Left ventricle myocardium inferior (tissue), 1 donor: ENCODE measurements at places on chromosomes 6 and 20. TPM values are rescaled to one million over a fixed set of nuclear protein-coding genes. Genes with fewer than 3 reads are reported as not detected.

TNF gene
- total RNA-seq = 0.47 TPM

EHMT2 gene
- 15.6 TPM for total RNA-seq

C6orf132 gene
- 1.4 TPM for total RNA-seq

TNFAIP3 gene
- 7.0 TPM for total RNA-seq

HTR1E gene
- total RNA-seq = not detected

ENPP3 gene
- 0.14 TPM for total RNA-seq

ITPR3 gene
- total RNA-seq = 5.6 TPM

RIMS1 gene
- 0.93 TPM for total RNA-seq

TUBB2A gene
- total RNA-seq = 13.9 TPM

SLC4A11 gene
- total RNA-seq = 0.11 TPM

MAS1 gene
- not detected for total RNA-seq

MOXD1 gene
- 3.4 TPM for total RNA-seq

ZSCAN31 gene
- 8.0 TPM for total RNA-seq

ZBTB12 gene
- total RNA-seq = 3.5 TPM

MAFB gene
- total RNA-seq = 10.2 TPM

DNA sequence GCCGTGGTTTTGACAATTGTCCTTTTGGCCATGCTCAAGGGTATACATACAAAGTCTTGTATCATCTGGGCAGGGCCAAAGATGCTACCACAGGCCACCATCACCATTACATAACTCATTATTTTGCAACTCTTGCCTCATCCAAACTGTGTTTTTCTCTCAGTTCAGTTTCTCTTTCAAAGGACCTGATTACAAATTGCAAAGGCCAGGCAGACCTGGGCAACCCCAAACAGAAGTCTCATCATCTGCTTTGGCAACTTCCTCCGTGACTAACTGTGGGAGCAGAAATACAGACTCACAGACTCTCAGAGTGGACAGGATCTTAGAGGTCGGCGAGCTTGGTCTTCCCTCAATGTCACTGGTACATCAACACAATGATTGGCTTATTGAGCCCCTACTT lies 117.8 kb upstream of the NEDD9 start:
- DNase-seq = no peak

GRCh38 chr20:59147586-59147985 lies 16.0 kb upstream of the ZNF831 start:
- DNase-seq = no peak

GRCh38 chr20:56212091-56212490 lies 36.4 kb upstream of the MC3R start:
- no peak for DNase-seq

- no peak for DNase-seq
Observed at GRCh38 chr20:62321521-62321948, 18.7 kb downstream of the ADRM1 start.

- DNase-seq = no peak
Observed at GRCh38 chr6:107786709-107787588, 37.2 kb downstream of the SCML4 start.

DNA sequence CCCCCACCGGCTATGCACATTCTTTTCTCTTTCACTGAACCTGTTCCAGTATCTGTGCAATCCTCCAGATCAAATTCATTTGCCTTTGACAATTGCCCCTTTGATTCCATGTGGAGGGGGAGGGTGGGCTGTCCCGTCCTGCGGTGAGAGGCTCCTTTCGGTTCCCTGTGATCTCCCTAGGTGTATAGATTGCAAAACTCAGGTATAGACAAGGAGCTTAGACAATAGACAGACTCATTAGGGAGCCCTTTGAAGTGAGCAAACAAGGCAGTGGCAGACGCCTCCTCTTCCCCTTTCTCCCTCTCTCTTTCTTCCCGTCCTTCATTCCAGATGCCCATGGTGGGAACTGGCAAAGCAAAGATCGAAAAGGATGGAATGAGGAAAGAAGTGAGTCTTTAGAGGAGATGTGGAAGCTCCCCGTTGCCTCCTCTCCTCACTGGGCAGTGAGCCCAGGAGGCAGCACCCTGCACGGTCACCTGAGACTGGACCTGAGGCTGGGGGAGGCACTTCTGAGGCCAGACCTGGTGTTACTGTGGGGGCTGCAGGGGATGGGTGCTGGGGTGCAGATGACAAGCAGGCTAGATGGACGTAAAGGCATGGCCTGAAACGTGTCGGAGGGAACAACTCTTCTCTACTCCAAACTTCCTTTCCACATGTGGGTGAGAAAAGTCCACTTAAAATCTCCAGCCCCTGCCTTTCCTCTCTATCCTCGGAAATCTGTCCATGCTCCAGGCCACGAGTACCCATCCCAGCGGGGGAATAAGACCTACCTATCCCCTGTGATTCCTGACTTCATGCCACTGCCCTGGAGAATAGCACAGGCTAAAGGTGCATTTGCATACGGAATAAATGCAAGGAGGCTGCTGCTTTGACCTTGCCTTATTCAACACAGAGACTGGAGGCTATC lies 256.6 kb upstream of the FOXQ1 start:
- DNase-seq = no peak

GRCh38 chr20:24968278-24968800 lies 19.3 kb downstream of the CST7 start:
- no peak for DNase-seq

GRCh38 chr20:24942679-24943078 lies 6.4 kb upstream of the CST7 start:
- no peak for DNase-seq

DNA sequence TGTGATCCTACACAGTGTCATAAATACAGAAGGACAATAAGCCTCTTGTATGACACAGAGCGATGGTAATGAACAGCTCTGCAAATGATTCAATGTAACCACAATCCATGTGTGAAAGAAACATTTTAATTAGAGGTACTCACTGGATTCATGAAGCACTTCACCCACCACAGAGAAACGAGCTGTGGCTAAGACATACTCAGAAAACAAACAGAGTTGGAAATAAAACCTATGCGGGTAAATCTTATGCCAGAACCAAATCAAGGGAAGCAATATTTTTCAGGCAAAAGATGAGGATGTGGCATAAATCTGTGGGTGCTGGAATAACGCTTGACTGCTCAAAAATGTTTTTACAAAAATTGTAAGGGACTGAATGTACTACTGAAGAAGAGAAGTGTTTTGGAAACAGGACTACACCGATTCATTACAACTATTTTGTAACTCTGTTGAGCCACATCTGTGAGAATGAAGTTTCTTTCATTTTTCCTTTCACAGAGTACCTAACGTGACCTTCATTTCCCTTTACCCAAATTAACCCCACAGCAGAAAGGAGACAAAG lies 112.1 kb downstream of the WDR27 start:
- DNase-seq = no peak

DNA sequence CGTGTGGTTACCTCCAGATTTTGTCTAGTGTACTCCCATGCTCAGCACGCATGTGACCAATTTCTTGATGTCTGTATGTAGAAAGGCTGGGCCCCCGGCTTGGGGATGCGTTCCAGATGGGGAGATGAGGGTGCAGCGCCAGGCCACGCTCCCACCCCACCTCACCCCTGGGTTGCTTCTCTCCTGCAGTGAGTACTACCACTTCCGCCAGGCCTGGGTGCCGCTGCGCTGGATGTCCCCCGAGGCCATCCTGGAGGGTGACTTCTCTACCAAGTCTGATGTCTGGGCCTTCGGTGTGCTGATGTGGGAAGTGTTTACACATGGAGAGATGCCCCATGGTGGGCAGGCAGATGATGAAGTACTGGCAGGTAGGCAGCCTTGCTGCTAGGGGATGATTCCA lies 11.5 kb upstream of the SRF start:
- DNase-seq = no peak

DNA sequence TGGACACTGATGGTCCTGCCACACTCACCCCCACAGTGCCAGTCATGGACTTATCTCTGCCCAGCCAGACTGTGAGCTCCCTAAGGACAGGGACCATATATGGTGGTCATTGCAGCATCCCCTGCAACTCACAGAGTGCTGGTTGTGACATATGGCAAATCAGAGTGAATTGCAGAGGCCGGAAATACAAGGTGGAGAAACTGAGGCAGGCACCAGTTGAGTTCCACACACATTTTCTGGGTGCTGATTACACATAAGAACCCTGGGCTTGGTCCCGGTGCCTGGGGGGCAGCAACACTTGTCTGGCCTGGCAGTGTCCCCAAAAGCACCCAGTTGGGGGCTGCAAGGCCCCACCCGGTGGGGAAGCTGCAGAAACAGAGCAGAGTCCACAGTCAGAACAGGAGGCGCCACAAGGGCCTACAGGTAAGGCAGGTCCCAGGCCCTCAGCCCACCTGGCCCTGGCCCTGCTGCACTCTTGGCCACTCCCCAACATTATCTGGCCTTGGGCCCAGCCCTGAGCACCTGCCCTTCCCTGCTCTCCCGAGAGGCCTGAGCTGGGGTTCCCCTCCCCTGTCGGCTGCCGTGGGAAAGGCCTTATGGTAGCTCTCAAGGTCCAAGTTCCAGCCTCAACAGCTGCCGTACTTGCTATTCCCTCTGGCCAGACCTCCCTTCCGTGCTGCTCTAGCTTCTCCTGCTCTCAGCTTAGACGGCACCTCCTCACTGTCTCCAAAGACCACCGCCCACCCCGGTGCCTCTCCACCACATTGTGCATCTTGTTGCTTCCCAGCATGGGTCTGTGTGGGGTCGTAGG lies 140.8 kb upstream of the PTPN1 start:
- no peak for DNase-seq

DNA sequence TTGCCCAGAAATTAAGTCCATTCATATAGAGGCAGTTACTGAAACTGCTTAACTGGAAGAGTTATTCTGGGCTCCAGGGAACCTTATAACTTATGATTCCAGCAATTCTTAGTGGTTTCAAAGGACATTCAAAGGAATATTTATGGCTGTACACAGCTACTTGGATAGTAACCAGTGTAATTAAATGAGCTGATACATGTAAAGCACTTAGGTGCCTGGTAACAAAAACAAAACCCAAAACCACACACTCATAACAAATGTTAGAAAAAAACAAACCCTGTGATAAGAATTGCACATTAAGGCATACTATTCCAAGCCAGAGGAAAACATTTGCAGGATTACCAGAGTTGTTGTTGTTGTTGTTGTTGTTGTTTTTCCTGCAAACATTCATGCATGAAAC lies 51.5 kb downstream of the STK4 start:
- DNase-seq = no peak

DNA sequence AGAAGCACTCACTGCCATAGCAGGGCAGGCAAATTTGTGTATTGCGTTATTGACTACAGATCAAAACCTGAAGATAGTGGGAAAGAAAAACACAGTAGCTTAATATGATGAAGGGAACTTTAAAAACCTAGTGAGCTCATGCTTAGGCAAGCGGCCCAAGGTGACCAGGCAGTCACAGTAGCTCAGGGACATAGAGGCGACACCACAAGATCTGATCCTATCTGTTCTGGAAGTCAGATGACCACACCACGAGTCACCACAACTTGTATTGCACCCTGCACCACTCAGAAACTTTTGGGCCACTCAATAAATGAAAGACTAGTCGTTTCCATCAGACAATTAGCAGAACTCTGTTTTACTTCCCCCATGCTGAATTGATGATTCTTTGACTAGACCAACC lies 4.9 kb downstream of the CLIC5 start:
- DNase-seq = no peak

GRCh38 chr6:134074151-134075055 lies 22.0 kb upstream of the SLC2A12 start:
- no peak for DNase-seq

DNA sequence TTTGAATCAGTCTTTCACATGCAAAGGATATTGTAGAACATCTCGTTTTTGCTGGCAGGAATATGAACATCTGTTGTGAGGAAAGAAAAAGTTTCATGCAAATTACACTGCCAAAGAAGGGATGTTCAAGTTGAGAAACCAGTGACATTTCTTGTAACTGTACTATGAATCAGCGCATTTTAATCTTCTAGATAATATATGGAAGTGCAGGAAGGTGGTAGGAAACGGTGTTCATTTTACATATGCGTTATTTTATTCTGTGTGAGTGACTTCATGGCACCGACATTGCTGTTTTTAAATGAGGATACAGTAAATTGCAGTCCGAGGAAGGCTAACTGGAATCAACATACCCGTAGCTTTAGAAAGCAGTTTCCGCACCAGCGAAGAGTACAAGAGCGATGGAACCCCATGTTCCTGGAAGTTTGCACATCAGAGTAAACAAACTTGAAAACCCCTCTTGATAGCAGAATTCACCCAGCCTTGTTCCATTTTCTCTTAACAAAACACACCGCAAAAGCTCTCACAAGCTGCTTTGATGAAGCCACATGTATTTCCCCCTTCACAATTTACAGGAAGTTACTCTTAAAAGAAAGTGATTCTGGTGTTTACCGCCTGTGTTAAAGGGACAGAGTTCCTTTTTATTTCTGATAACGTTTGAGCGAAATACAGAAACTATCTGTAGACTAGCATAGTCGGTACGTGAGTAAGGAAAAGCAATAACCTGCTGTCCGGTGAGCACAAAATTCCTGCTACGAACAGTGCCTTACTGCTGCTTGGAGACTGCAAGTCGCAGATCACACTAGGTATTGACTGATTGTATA lies 11.5 kb downstream of the PRDM1 start:
- no peak for DNase-seq

DNA sequence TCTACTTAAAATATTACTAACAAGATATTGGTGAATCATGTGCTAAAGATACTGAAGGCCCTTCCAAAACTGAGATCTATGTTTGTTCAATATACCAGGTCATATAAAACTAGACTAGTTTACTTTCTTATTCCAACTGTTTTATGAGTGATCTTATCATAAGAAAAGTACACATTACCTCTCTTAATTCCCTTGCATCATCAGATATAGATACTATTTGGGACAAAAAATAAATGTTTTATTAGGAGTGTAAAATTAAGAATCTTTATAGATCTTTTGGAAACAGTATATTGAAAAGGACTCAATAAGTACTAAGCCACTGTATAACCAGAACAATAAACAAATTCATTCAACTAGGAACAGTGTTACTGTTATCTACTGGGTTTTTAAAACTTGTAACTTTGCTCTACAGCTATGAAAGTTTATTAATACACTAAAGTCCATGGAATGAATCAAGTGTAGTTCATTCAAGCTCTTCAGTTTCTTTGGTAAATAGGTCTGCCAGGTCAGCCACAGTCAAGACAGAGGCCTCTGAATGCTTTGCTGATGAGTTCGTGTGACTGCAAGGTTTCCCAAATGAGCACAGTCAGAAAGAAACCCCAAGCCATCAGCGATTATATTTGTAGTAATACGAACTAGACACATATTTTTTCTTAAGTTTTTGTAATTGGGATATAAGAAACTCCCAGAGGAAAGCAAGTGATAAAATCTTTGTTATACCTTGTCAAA lies 71.8 kb upstream of the FBXO30 start:
- no peak for DNase-seq

GRCh38 chr20:3973705-3974104 lies 41.7 kb downstream of the RNF24 start:
- DNase-seq = no peak

GRCh38 chr6:168042426-168043192 lies 36.4 kb downstream of the FRMD1 start:
- DNase-seq = no peak

DNA sequence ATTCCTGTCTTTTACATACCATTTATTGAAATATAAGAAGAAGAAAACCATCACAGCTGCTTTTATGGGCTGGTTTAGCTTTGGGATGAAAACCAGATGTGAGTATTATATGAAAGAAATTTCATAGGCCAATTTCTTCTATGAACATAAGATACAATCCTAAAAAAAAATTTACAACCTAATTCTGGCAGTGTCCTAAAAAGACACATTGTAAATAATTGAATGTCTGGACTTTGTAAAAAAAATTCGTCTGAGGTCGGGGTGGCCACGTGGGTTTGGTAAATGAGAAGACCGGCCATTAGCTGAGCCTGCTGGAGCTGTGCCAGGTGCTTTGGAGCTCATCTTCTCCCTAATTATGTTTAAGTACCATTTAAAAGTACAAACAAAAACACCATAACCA lies 26.8 kb downstream of the DACT2 start:
- no peak for DNase-seq
